ENCODE measurements at places on chromosomes 13 and 19. TPM values are rescaled to one million over a fixed set of nuclear protein-coding genes. Genes with fewer than 3 reads are reported as not detected.

DMKN gene
- total RNA-seq: 2.4 TPM

SYT5 gene
- total RNA-seq: 0.22 TPM

ATCAY gene
- not detected for total RNA-seq

OR7A17 gene
- not detected for total RNA-seq

CGB2 gene
- not detected for total RNA-seq

LAIR1 gene
- 4.9 TPM for total RNA-seq
